ENCODE measurements at places on chromosomes 7 and 10.
A peak's percentile ranks its signal among the peaks of the same experiment; 100 is the strongest.

DNA sequence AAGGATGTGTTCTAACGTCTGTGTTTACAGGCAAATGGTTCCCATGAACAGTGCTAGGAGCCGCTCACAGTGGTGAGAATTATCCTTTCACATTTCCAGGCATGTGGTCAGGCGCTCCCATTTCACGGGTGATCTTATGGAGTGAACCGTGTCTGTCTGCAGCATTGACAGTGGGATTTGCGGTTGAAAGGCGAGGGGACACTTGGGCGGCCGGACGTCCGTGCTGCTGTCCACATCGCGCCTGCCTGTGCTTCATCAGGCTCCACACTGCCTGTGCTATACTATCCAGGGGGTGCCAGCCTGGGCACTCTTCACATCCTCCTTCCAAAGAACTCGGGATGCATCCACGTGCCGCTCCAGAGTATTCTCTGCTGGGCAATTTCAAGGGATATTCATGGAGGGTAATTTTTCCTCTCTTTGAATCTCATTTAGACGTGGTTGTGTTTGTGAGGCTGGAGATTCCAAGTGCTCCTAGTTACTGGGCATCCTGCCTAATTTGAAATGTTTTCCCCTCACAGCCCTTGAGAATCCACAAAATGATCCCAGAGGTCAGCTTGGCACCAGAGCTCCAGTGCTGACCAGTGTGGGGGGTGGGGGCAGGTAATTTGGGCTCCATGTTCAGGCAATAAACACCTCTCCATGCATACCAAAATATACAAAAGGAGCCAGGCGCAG lies 61.9 kb upstream of the EBF3 start:
- no peak for DNase-seq

DNA sequence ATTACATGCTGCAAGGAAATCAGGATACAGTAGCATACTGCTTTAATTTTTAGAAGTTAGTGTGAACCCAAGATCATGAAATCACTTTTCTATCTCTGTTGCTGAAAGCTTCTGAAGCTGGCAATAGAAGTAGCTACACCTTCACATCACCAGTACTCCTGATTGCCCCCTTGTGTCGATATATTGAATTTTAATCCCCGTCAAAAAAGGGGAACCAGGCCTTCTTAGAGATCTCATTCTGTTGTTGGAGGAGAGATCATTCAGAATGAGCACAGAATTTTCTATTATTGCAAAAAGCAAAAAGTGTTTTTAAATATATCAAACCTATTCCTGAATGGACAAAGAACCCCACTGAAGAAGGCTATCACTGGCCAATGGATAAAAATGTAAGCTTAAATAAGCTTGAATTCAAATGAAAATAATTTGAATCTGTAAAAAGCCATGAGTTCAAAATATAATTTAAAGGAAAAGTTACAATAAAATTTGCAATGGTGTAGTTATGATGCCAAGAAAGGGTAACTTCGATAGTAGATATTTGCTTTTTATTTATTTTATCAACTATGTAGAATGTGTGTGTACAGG lies 39.7 kb upstream of the TEX47 start:
- DNase-seq, result no peak

GRCh38 chr10:28219251-28219650 lies 83.6 kb downstream of the MPP7 start:
- no peak for DNase-seq

GRCh38 chr7:147911201-147911601 lies 679.4 kb upstream of the C7orf33 start:
- DNase-seq, result no peak

GRCh38 chr10:106960812-106961211 lies 203.7 kb downstream of the SORCS1 start:
- no peak for DNase-seq

DNA sequence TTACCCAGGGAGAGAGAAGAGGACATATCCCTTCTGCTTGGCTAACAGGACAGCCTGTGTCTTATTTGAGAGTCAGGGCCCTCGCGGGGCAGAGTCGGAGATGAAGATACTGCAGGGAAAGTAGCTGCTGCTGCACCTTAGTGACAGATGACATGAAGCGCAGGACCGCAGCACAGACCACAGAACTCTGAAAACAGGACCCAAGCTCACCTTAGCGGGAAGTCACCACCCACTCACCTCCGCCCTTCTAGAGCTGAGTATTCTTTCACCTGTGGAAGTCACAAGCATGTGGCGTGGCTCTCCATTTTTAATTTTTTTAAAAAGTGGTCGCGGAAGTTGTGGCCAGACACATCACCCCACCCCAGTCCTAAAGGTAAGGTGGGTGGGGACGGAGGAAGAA lies 191.4 kb downstream of the FAM107B start:
- DNase-seq, result no peak

DNA sequence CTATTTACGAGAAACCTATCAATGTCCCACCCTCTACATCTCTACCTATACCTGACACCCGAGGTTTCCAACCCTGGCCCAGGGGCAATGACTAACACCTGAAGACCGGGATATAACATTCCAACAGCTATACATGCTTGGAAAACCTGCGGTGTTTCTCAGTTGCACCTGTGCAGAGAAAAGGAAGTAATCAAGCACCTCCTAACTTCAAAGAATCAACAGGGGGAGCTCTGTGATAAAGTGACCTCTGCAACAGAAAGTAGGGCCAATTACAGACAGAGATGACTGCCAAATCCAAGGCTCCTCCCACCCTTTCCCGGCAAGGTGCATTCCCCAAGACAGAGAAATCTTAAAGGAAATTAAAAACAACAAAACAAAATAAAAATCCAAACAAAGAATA lies 41.3 kb downstream of the CCDC6 start:
- no peak for DNase-seq

DNA sequence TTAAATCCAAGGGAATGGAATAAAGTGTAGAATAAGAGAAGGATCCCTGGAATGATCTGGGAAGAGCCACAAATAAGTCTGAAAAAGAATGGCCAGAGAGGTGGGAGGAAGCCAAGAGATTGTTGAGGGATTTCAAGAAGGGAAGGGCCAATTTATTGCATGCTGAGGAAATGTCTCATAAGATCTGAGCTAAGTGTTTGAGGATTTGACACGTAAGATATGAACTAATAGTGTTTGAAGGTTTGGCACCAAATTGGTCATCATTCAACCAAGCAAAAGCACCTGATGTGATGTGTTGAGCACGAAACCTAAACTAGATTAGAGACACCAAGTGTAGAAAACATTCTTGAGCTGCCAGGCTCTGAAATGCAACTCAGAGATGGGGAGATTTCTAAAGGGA lies 97.9 kb downstream of the TSPAN12 start:
- no peak for DNase-seq

- peak; percentile 64 for DNase-seq
Observed at GRCh38 chr10:680146-680545, 9.3 kb downstream of the DIP2C start.

- DNase-seq, result no peak
Observed at GRCh38 chr10:75407713-75408508, 6.3 kb upstream of the ZNF503 start.

GRCh38 chr7:148289630-148290029 lies 300.9 kb upstream of the C7orf33 start:
- no peak for DNase-seq

DNA sequence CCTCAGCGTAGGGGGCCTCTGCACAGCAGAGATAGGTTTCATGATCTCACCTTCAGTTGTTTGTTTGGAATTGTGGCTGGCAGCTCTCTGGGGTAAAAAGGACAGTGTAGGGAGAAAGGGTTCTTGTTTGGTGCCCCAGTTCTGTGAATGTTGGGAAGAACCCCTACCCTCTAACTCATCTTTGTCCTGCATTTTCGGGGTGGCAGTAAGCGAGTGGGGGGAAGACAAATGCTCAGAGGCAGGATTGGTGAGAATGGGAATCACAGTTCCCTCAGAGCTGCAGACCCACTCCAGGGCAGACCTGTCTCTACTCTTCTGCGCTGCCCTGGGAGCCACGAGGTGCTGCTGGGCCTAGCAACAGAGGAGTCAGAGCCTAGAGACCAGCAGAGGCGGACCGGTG lies 1.8 kb upstream of the LBX1 start:
- no peak for DNase-seq

DNA sequence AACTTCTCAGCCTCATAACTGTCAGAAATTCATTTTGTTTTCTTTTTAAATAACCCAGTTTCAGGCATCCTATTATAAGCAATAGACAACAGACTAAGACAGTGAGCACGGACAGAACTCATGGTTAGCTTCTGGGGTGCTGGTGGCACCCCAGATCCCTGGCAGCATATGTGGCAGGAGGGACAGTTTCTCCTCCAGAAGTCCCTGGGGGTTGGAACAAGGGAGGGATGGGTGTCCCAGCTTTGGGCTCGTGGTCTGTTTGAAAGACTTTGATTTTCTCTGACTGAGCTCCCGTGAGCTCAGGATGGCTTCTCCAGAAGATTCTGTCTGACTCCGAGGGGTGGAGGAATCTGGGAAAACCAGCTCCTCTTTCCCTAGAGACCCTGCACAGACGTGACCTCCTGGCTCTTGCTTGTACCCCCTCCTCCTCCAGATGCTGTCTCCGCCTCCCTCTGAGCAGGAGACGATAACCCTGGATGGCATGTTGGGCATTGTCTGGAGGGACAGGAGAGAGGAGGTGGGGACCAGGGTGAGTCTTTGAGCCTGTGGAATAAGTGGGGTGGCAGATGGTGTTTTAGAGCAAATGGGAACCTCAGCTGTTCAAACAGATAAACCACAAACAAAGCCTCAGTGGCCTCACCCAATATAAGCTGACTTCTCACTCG lies 421.1 kb downstream of the GLRX3 start:
- no peak for DNase-seq

DNA sequence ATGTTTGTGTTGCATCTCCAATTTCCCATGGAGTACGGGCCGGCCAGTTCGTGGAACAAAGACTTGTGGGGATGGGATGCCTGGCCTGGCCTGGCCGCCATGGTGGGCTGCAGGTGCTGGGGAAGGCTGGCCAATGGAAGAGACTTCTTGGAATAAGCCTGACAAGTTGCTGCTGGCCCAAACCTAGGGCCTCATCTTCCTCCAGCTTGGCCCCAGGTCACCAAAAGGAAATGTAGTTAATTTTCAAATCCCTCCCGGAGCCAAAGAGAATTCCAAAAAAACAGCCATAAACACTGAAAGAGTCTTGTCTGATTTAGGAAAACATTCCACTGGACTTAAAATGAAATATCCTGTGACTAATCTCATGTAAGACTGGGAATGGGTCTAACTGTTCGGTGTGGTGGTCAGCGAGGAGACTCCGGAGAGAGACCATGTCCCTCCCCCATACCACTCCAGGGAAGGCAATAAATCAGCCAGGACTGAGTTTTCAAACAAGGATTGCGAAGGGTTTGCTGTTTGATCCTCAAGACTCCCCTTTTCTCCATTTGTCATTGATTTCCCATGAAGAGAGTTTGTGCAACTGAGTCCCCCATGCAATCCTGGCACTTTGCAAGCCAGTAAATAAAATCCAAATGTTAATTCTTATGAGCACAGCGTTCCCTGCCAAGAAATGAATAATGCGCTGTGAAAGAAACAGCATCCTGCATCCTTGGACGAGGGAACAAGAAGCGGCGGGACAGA lies 128.7 kb upstream of the HABP2 start:
- DNase-seq, result peak; percentile 90

- DNase-seq, result no peak
Observed at GRCh38 chr10:75512203-75512933, 80.9 kb downstream of the LRMDA start.

DNA sequence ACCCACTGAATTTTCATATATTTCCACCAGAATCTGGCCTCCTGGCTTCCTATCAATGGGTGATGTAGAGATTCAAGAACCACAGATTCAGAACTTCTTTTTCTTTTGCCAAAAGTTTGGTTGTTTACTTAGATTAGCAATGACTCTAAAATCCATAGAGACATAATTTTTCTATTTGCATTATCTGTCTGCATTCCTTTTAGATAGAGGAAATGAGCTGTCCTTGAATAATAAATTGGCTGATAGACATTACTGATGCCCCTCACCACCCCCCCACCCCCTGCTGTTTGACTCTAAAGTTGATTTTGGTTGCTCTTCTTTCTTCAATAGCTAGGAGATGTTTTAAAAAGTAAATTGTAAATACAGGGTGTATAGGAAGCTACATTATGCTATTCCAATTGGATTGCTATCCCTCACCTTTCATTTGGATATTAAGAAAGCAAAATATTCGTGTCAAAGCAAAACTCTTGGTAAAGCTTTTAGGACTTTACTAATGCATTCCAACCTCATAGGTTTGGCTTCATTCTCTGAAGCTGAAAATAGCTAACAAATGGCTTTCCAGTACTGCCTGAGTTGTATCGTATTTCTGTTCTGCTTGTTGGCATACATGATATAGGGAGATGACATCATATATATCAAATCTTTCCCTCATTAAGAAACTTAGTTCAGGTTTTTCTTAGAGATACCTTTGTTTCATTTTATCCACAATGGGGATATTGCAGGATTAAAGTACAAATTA lies 606.0 kb downstream of the ARL4A start:
- DNase-seq, result no peak

- no peak for DNase-seq
Observed at GRCh38 chr10:42939237-42939636, 137.6 kb upstream of the RET start.

DNA sequence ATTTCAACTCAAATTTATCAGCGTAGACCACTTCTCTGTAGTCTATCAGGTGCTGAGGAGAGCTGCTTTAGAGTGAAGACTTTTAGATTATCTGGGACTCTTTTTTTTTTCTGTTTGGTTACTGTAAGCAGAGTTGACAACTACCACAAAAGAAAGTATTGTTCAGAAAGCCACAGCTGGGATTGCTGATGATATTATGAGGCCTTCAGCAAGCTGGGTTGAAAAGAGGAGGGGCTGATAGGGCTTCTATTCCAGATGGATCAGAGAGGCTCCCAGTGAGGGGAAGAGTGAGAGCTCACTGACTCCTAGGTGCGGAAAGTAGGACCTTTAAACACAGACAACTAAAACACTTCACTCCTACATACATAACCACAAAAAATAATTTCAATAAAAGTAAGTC lies 188.5 kb upstream of the FERD3L start:
- DNase-seq, result no peak

- no peak for DNase-seq
Observed at GRCh38 chr7:23261843-23262452, 15.4 kb downstream of the GPNMB start.

- DNase-seq, result no peak
Observed at GRCh38 chr10:5413012-5413938, 918 bp downstream of the NET1 start.

DNA sequence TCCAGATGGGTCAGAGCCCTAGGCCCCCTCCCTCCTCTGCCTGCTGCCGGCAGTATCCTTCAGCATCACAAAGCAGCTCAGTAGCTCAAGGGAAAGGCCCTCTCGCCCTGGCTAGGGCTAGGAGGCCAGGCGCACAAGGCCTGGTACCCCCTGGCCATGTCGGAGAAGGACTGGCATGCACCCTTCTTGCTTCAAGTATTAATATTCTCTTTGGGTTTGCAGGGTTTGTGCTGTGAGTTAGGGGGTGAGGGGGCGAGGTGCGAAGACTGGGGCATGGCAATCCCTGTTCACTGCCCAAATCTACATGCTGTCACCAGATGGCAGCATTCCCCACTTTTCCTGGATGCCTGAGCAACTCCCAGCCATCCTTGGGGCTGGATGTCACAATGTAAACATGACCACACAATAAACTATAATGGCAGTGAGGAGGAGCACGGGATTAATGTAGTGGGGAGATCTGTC lies 105.2 kb downstream of the NEURL1 start:
- DNase-seq, result peak; percentile 80

- no peak for DNase-seq
Observed at GRCh38 chr7:34077168-34077567, 171.8 kb downstream of the BMPER start.

Data from left forelimb (tissue), 1 donor.